ENCODE measurements at places on chromosomes 3 and 15.

DNA sequence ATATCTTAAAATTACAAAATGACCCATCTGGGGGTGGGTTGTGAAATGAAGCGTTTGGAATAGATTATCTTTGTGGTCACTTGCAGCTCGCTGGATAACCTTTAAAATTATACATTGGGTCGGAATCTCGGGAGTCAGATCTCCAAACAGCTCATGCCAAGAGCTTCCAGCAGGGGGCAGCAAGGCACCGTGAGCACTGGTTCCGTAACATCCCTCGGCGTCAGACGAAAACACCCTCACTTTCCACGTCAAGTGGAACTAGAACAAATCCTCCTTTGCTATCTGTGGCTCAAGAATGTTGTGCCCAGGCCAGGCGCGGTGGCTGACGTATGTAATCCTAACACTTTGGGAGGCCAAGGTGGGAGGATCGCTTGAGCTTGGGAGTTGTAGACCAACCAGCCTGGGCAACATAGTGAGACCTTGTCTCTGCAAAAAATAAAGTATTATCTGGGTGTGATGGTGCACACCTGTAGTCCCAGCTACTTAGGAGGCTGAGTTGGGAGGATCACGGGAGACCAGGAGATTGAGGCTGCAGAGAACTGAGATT, 31.1 kb downstream of the UMPS start:
- peaks cover 41% of the 10 kb centered on the region for H3K4me1 ChIP-seq
- H3K27ac ChIP-seq = peak overlapping the region; percentile 47
- peaks cover 13% of the 10 kb centered on the region for H3K36me3 ChIP-seq
- H3K27me3 ChIP-seq = peaks cover 8% of the 10 kb centered on the region
- peak overlapping the region; percentile 66 for H3K4me3 ChIP-seq
- peak; percentile 82 for DNase-seq

- H3K4me1 ChIP-seq = no peaks in the 10 kb centered on the region
- DNase-seq = no peak
- no peak overlapping the region for H3K27ac ChIP-seq
- no peak overlapping the region for H3K4me3 ChIP-seq
Measured at GRCh38 chr3:197567904-197568681, 12.3 kb upstream of the BDH1 start.

GRCh38 chr15:92653366-92653765, 2.2 kb downstream of the FAM174B start:
- H3K27me3 ChIP-seq = peaks cover 27% of the 10 kb centered on the region

GRCh38 chr15:44066211-44066827, 128.8 kb downstream of the FRMD5 start:
- no peaks in the 10 kb centered on the region for H3K4me1 ChIP-seq
- DNase-seq = no peak
- H3K27me3 ChIP-seq = no peaks in the 10 kb centered on the region
- no peak overlapping the region for H3K4me3 ChIP-seq
- H3K36me3 ChIP-seq = no peaks in the 10 kb centered on the region

- peaks cover 51% of the 10 kb centered on the region for H3K4me1 ChIP-seq
- H3K4me3 ChIP-seq = no peak overlapping the region
- no peak for DNase-seq
- H3K27ac ChIP-seq = no peak overlapping the region
Measured at GRCh38 chr15:63071288-63071909, 28.9 kb downstream of the TPM1 start.

GRCh38 chr3:83063446-83063845, 1302.0 kb upstream of the GBE1 start:
- H3K27ac ChIP-seq = no peak overlapping the region
- H3K4me1 ChIP-seq = no peaks in the 10 kb centered on the region
- H3K4me3 ChIP-seq = no peak overlapping the region
- no peak for DNase-seq
- no peaks in the 10 kb centered on the region for H3K36me3 ChIP-seq

GRCh38 chr3:177522051-177522450, 324.8 kb upstream of the TBL1XR1 start:
- H3K36me3 ChIP-seq = peaks cover 4% of the 10 kb centered on the region
- peak overlapping the region; percentile 14 for H3K27ac ChIP-seq
- no peaks in the 10 kb centered on the region for H3K27me3 ChIP-seq
- peak overlapping the region; percentile 32 for H3K4me3 ChIP-seq

GRCh38 chr3:118778201-118778600, 256.4 kb downstream of the IGSF11 start:
- no peak for DNase-seq
- H3K36me3 ChIP-seq = peaks cover 3% of the 10 kb centered on the region
- peaks cover 17% of the 10 kb centered on the region for H3K4me1 ChIP-seq
- H3K27me3 ChIP-seq = peaks cover 7% of the 10 kb centered on the region

DNA sequence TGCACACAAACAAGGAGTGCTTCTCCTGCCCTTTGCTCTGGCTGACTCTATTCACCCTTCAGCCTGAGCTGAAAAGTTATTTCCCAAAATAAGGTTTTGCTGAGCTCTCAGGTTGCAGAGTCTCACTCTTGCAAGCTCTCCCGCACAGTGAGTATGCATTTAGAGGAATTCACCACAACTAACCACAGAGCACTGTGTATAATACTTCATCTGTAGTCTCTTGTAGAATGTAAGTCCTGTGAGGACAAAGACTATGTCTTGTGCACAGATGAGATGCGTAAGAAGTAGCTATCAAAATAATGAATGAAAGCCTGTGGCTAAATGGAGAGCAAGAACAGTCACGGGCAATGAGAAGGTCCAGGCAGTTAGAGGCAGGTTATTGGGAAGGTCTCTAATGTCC, 156.5 kb upstream of the SLCO3A1 start:
- H3K27me3 ChIP-seq = no peaks in the 10 kb centered on the region
- H3K27ac ChIP-seq = peak overlapping the region; percentile 0
- no peak overlapping the region for H3K4me3 ChIP-seq

GRCh38 chr3:175047786-175048185, 188.7 kb downstream of the NAALADL2 start:
- DNase-seq = no peak
- peaks cover 6% of the 10 kb centered on the region for H3K36me3 ChIP-seq
- no peaks in the 10 kb centered on the region for H3K27me3 ChIP-seq
- no peak overlapping the region for H3K27ac ChIP-seq
- H3K4me3 ChIP-seq = no peak overlapping the region

DNA sequence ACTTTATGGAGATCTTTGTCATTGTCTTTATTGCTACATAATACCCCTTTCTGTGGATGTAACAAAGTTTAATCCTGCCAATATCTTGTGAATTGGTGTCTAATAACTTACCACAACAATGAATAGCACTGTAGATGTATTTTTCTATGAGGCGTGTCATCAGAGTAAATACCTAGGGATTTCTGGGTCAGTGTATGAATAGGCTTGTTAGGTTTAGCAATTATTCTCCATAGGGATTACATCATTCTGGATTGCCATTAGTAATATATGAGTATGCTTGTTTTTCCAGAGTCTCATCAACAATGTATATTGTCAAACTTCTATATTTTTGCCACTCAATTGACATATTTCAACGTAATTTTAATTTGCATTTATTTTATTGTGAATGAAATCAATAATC, 67.9 kb downstream of the UNC13C start:
- no peak overlapping the region for H3K27ac ChIP-seq
- no peak overlapping the region for H3K4me3 ChIP-seq
- no peaks in the 10 kb centered on the region for H3K27me3 ChIP-seq
- no peaks in the 10 kb centered on the region for H3K4me1 ChIP-seq

GRCh38 chr3:11536132-11536935, 107.4 kb downstream of the VGLL4 start:
- no peak overlapping the region for H3K4me3 ChIP-seq
- H3K36me3 ChIP-seq = peaks cover 13% of the 10 kb centered on the region
- DNase-seq = no peak

DNA sequence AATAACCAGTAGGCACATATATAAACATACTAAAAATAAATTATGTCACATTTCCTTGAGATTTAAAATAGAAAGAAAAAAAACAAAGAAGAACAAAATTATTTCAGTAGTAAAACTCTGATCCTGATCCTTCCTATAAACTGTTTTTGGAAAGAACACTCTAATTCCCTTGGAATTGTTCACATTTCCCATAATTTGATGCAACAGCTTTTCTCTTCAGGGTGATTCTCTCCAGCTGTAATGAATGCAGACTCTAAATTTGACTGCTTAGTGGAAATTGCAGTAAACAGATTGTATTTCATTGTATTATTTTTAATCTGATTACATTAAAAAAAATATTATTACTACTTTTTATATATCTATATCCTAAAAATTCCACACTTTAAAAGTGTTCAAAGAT, 70.2 kb upstream of the ABI3BP start:
- no peak overlapping the region for H3K27ac ChIP-seq
- no peaks in the 10 kb centered on the region for H3K27me3 ChIP-seq
- DNase-seq = no peak
- H3K4me3 ChIP-seq = no peak overlapping the region
- H3K4me1 ChIP-seq = no peaks in the 10 kb centered on the region

- DNase-seq = no peak
- peaks cover 7% of the 10 kb centered on the region for H3K4me1 ChIP-seq
- peak overlapping the region; percentile 2 for H3K27ac ChIP-seq
- H3K4me3 ChIP-seq = no peak overlapping the region
- H3K36me3 ChIP-seq = no peaks in the 10 kb centered on the region
- H3K27me3 ChIP-seq = no peaks in the 10 kb centered on the region
Measured at GRCh38 chr15:40825661-40826422, 2.7 kb downstream of the PPP1R14D start.

DNA sequence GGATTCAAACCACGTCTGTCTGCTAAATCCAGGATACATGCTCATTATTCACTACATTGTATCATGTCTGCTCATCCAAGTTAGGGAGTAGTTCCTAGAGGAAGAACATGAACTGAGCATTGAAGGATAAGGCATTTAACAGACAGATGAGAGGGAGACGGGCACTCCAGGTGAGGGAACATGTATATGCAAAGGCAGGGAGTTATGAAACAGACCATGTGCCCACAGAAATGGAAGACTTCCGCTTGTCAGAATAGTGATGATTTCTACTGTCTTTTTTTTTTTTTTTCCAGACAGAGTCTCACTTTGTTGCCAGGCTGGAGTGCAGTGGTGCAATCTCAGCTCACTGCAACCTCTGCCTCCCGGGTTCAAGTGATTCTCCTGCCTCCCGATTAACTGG, 5.0 kb upstream of the NDUFAF1 start:
- no peak overlapping the region for H3K27ac ChIP-seq
- H3K4me3 ChIP-seq = no peak overlapping the region
- no peaks in the 10 kb centered on the region for H3K27me3 ChIP-seq
- no peak for DNase-seq

- peaks cover 5% of the 10 kb centered on the region for H3K4me1 ChIP-seq
- H3K36me3 ChIP-seq = no peaks in the 10 kb centered on the region
- no peak for DNase-seq
- H3K27ac ChIP-seq = no peak overlapping the region
- H3K27me3 ChIP-seq = no peaks in the 10 kb centered on the region
- H3K4me3 ChIP-seq = no peak overlapping the region
Measured at GRCh38 chr15:35934383-35935049, 388.6 kb upstream of the DPH6 start.

DNA sequence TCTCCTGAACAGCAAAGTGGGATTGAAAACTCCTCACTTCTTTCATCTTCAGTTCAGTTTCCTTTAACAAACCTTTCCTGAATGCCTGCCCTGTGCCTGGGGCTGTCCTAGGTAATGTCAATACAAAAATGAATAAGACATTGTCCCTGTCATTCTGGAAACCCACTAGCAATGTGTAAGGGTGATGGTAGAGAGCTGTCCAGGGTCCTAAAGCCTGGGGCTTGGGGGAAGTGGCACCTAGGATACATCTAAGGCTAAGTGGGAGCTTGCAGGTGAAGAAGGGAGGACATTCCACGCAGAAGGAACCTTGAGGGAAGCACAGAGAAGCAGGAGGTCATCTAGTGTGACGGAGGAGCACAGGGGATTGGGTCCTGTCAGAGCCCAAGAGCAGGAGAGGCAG, 212.7 kb upstream of the PPP2R3A start:
- no peaks in the 10 kb centered on the region for H3K36me3 ChIP-seq
- H3K4me1 ChIP-seq = no peaks in the 10 kb centered on the region
- no peak overlapping the region for H3K4me3 ChIP-seq
- peaks cover 29% of the 10 kb centered on the region for H3K27me3 ChIP-seq
- no peak for DNase-seq

DNA sequence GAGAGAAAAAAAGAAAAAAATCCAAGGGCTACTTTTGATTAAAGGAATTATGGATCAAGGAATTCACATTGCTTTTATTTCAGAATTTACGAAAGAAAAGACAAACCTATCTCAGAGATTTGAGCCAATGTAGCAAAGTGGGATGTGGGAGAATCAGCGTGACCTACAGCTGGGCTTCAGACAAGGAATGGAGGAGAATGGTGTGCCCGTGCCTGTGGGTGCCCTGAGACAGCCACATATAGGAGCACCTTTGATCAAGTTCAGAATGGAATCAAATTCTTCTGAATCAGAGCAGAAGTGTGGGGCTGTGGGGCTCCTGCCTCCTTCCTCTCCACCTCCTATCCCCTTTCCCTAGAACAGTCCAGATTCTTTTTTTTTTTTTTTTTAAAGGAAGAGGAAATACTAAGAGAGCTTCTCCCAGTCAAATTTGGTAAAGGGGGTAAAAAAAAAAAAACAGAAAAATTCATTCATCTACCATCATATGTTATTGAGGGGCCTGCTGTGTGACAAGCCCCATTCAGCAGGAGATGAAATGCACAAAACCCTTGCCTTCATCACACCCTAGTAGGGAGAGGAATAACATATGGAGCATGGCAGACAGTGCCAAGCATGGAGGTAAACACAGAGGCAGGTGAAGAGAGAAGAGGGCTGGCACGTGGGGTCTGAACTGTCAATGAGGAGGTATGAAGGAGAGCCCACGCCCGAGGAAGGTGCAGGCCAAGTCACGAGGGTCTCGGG, 25.0 kb upstream of the MUSTN1 start:
- no peak for DNase-seq
- H3K27ac ChIP-seq = no peak overlapping the region
- H3K4me1 ChIP-seq = no peaks in the 10 kb centered on the region

GRCh38 chr3:182936239-182936917, 44.0 kb downstream of the DCUN1D1 start:
- no peak for DNase-seq
- peaks cover 8% of the 10 kb centered on the region for H3K36me3 ChIP-seq

GRCh38 chr3:13518516-13518953, 30.4 kb upstream of the FBLN2 start:
- H3K4me3 ChIP-seq = no peak overlapping the region
- no peak overlapping the region for H3K27ac ChIP-seq
- H3K4me1 ChIP-seq = peaks cover 17% of the 10 kb centered on the region
- peaks cover 3% of the 10 kb centered on the region for H3K36me3 ChIP-seq
- H3K27me3 ChIP-seq = no peaks in the 10 kb centered on the region

DNA sequence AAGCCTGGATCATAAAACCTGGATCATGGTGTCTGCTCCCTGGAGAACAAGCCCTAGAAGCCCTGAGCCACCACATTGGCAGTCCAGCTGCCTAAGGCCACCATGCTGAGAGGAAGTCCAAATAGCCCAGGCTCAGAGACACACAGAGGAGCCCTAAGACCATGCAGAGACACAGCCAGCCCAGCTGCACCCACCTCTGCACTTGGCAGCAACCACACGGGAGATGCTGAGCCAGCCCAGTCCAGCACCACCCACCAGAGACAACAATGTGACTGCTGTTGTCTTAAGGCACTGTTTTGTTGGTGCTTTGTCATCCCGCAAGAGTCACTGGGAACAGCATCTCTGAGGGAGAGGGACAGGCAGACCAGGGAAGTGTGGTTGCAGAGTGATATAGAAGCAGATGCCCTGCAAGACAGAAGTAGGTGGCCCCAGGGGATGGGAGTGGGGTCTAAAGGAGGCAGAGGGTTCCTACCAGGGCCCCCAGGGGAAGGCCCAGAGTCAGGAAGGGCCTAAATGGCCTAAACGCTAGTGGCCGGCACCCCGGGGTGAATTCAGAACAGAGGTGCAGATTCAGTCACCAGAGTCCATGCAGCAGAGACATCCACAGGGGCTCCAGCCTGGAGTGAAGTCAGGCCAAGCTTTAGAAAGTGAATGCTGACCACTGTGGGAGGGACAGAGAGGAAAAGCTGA, 105.4 kb upstream of the PRR20G start:
- peaks cover 6% of the 10 kb centered on the region for H3K4me1 ChIP-seq
- peaks cover 30% of the 10 kb centered on the region for H3K27me3 ChIP-seq
- H3K4me3 ChIP-seq = no peak overlapping the region
- H3K36me3 ChIP-seq = no peaks in the 10 kb centered on the region

All from type B pancreatic cell (in vitro differentiated cells).